ENCODE measurements at places on chromosomes 3 and 15. TPM values are rescaled to one million over a fixed set of nuclear protein-coding genes. Genes with fewer than 3 reads are reported as not detected.

Gene OSBPL10
- 12.3 TPM for total RNA-seq

Gene CFAP100
- not detected for total RNA-seq

Gene TEX55
- total RNA-seq: not detected

Gene RTP1
- total RNA-seq: not detected
